MG63 (cell line): ENCODE measurements at places on chromosomes 7 and 10.

DNA sequence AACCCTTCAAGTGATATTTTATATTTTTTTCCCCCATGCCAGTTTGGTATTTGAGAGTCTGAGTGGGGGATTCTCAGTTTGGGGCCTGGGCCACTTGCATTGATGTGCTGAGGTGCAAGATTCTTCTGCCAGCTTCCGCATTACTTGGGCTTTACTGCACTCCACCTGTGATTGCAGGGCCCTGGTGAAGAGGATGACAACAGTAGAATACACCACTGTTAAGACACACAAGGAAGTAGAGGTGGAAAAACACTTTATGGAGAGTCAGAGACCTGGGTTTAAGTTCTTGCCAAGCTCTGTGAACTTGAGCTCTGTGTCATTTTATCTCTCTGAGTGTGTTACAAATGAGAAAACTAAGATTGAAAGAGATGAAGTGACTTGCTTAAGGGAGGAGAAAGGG lies 209.4 kb downstream of the LRMDA start:
- DNase-seq: no peak

DNA sequence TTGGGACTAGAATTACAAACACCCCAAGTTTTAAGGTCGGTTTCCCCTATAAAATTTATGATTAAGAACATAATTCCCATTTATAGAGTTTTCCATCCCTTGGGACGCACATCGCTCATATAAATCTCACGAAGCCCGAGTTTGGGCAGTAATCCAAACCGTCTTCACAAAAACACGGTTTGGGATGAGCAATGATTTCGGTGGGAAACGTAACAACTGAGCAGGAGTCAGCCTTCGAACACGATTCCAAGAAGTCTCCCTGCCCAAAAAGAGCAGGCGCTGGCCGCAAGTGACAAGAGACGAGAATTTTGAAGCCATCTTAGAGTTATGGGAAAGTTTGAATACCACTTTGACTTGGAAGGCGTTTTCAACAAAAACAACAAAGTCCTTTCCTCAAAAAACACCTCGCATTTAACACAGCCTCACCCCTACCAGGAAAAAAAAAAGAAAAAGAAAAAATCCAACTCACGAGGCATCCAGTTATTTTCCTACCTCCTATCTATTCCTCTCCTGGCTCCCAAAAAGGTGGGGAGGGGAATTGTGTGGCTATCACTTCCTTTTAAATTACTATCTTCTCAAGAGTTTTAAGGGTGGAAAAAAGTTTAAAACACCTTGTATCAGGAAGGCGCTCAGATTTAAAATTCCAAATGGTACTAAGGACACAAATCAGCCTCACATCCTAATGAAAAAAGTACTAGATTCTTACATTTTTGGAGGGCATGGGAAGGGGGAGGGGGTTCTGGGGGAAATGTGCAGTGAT lies 1.6 kb downstream of the SEPHS1 start:
- DNase-seq: peak; percentile 37

GRCh38 chr10:110837418-110838171 lies 34.1 kb upstream of the PDCD4 start:
- no peak for DNase-seq

DNA sequence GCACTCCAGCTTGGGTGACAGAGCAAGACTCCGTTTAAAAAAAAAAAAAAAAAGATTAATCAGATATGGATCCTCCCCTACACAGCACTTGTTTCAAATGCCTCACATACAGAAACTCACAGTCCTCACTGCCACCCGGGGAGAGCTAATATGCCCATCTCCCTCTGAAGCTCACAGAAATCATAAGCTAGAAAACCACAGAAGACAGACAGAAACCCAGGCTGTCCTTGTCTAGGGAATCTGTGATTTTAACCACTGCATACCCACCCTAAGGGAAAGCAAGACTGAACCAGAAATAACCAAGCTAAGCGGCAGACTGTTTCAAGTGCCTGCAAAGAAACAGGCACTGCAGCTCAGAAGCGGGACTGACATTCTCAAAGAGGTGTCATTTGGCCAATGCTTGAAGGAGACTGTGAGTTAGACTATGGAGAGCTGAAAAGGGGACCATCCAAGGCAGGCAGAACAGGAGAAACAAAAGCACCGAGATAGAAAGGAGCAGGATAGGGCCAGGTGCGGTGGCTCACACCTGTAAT lies 37.6 kb downstream of the SLC37A3 start:
- DNase-seq: no peak
